ENCODE measurements at places on chromosomes 7 and 10. TPM values are rescaled to one million over a fixed set of nuclear protein-coding genes. Genes with fewer than 3 reads are reported as not detected.

DNA sequence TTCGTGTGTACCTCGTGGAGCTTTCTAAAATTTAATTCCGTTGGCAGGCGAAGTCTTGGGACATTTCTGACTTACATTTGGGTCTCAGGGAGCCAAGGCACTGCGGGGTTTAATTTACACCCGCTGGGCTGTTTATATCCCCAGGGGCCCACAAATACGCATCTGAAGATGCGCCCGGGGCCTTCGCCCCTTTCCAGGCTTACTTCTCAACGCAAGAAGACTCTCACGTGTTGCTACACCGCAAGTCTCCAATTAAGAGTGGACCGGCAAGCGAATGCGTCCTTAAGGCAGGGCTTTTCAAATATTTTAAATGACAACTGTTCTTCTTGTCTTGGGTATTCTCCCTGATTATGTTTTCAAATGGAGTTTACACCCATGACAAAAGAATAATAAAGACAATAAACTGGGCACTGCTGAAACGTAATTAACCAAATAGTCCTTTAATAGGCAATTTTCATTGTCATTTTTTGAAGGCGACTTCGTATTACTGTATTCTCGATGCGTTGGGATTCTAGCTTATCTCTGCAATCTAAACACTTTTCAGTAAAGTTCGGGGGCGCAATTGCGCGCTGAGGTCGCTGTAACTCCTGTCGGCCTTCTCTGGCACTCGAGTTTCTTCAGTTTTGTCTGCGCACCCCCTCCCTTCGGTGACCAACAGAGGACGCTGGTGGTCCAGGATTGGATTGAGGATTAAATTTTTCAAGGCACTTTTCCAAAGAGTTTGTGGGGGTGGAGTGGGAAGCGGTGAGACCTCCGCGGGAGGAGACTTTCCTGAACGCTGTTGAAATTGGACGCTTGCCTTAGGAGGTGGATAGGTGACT is 837 bp upstream of the IGFBP3 start:
- peak; percentile 91 for DNase-seq

TMEM26 gene
- total RNA-seq, result 7.4 TPM

DNA sequence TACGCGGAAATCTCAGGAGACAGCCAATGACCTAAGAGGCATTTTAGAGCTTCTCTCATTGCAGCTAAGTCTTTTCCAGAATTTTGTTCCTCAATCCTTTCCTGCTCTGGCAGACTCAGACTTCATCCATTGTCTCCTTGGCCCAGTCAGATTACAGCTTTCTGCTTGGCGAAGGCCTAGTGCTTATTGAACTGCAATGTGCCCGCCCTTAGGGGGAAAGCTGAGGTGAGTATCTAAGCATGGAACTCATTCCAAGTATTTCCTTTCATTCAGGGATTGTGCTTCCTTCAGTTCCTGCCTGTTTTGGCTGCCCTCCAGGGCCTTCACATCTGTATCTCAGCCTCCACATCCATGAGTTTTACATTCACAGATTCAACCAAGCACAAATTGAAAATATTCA is 37.5 kb downstream of the PRLHR start:
- no peak for DNase-seq

DNA sequence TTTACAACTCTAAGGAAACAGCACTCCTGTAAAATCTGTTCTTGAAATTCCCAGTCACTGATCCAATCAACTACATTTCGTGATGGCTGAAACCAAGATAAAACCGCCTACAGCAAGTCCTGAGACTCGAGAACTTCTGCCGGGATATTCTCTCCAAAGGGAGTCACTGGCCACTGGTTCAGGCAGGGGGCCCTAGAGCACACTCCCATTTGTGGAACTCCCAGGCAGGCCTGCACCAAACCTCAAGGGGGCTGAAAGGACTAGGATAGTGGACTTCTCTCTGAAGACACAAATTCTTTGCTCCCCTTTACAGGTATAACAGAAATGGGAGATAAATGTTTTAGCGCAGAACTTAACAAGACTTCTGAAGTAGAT is 16.3 kb downstream of the CYTH3 start:
- no peak for DNase-seq

Measured in tongue (tissue), 3 donors.